ENCODE measurements at places on chromosomes 5 and 9. TPM values are rescaled to one million over a fixed set of nuclear protein-coding genes. Genes with fewer than 3 reads are reported as not detected.
A peak's percentile ranks its signal among the peaks of the same experiment; 100 is the strongest.

- H3K4me1 ChIP-seq: no peaks in the 10 kb centered on the region
- no peak for DNase-seq
- H3K27ac ChIP-seq: no peak overlapping the region
- no peak overlapping the region for H3K4me3 ChIP-seq
- H3K27me3 ChIP-seq: peaks cover 6% of the 10 kb centered on the region
These were observed 229.7 kb downstream of the MELK start for GRCh38 chr9:36802201-36802920.

GRCh38 chr9:114706711-114707110 is 24.7 kb upstream of the TEX48 start:
- DNase-seq: no peak
- no peak overlapping the region for H3K4me3 ChIP-seq
- no peaks in the 10 kb centered on the region for H3K36me3 ChIP-seq
- H3K4me1 ChIP-seq: no peaks in the 10 kb centered on the region

- no peaks in the 10 kb centered on the region for H3K36me3 ChIP-seq
- no peaks in the 10 kb centered on the region for H3K27me3 ChIP-seq
- no peak overlapping the region for H3K27ac ChIP-seq
- no peak overlapping the region for H3K4me3 ChIP-seq
- H3K4me1 ChIP-seq: no peaks in the 10 kb centered on the region
These were observed 124.2 kb upstream of the ATP10B start for GRCh38 chr5:160976181-160976580.

DNA sequence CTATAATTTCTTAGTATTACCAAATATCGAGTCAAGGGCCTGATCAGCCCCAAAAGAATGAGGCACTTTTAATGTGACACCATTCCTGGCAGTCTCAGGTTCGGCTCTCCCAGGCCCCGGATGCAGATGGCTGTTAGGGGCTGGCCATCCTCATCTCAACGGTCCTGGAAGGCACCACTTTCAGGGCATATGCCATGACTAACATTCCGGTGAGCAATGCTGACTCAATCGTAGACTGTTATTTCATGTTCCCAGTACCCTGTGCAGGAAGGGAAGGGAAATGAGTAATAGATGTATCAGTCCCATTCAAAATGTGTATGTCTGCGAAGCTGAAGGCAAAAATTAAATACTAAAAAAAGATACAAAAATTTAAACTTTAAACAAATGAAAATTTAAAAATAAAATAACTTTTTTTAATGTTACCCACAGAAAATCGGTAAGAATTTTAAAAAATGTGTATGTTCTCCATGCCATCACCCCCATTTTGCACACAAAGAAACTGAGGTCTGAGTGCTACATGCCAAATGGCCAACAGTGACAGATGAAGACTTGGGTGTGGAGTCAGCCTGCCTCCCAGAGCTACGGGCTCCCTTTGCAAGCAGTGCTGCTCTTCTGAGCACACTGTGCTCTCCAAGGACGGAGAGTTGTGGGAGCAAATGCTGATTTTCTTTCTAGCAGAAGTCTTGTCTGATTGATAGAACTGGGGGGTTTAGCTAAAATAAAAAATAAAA is 79.0 kb downstream of the GLDC start:
- peak overlapping the region; percentile 11 for H3K4me3 ChIP-seq
- no peak overlapping the region for H3K27ac ChIP-seq
- no peaks in the 10 kb centered on the region for H3K36me3 ChIP-seq
- DNase-seq: no peak
- no peaks in the 10 kb centered on the region for H3K27me3 ChIP-seq
- peaks cover 42% of the 10 kb centered on the region for H3K4me1 ChIP-seq

DNA sequence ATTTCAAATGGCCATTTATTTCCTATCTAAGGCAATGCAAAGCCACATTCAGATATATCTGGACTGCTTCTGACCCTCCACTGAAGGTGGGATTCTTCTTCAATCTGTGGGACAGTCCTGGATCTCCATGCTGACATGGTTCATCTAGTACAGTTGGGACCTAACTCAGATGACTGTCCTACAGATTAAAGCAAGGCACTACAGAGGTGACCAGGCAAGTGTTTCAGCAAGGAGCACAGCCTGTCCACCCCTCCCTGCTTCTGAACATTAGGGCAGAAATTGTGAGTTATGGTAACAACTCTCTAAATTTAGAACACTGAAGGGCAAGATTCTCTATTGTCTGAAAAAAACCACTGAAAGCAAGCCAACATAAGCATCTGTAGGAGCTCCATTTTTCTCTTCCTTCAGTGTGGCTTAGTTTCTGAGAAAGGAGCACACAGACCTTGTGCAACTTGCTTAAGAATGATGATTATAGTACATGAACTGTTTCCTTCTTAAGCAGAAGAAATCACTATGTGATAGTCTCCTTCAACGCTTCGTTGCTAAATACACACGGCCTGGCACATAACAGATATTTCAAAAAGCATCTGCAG is 62.9 kb upstream of the BARX1 start:
- H3K36me3 ChIP-seq: no peaks in the 10 kb centered on the region
- H3K4me1 ChIP-seq: no peaks in the 10 kb centered on the region
- DNase-seq: no peak
- H3K27me3 ChIP-seq: no peaks in the 10 kb centered on the region
- no peak overlapping the region for H3K4me3 ChIP-seq

DNA sequence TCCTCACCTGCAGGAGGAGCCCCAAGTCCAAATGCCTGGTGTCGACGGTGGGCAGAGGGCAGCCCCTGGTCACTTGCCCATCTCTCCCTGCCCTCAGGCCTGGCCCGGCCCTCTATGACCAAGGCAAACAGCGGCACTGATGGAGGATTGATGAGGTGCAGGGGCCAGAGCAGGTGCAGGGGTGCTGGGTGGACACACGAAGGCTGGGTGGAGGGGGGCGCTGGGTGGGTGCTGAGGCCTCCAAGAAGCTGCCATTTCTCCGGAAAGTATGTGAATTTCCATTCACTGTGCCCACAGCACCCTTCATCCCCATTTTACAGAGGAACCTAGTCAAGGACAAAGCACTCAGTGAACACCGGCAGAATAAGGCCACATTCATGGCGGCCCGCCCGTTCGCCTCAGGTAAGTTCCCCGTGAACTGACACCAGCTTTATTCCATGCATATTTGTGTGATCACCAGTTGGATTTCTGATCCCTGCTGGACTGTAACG is 143.8 kb upstream of the PPP1R26 start:
- no peak for DNase-seq
- no peak overlapping the region for H3K4me3 ChIP-seq
- H3K4me1 ChIP-seq: no peaks in the 10 kb centered on the region
- no peaks in the 10 kb centered on the region for H3K27me3 ChIP-seq
- no peak overlapping the region for H3K27ac ChIP-seq
- H3K36me3 ChIP-seq: no peaks in the 10 kb centered on the region

DNA sequence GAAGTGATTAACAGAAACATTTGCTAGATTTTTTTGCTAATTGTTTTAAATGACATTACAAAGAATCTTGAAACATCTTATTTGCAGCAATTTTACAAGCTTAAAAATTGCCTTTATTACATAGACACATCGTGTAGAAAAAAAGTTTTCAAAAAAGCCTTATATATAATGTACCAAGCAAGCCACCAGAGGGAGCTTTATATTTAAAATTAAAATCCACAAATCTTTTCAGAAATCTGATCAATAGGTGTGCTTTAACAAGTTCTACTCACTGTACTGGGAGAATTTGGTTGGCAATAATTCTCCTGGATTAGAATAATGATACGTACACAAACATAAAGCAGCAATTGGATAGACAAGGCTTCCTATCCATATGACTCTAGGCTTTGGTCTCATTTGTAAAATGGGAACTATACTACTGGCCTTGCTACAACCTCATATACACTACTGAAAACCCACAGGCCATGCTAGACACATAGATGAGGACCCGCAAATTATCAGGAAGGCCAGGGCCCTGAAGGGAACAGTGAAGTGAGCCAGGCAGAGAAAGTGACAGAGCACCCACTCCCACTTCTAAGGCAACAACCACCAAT is 4.8 kb downstream of the PSMB7 start:
- no peak overlapping the region for H3K27ac ChIP-seq
- H3K4me1 ChIP-seq: peaks cover 12% of the 10 kb centered on the region
- no peak overlapping the region for H3K4me3 ChIP-seq
- no peaks in the 10 kb centered on the region for H3K27me3 ChIP-seq
- peaks cover 32% of the 10 kb centered on the region for H3K36me3 ChIP-seq

- no peaks in the 10 kb centered on the region for H3K36me3 ChIP-seq
- no peak for DNase-seq
- no peaks in the 10 kb centered on the region for H3K27me3 ChIP-seq
- no peak overlapping the region for H3K4me3 ChIP-seq
- no peaks in the 10 kb centered on the region for H3K4me1 ChIP-seq
These were observed 148.3 kb downstream of the RANBP17 start for GRCh38 chr5:171010086-171010485.

- no peak overlapping the region for H3K27ac ChIP-seq
- DNase-seq: no peak
- H3K4me3 ChIP-seq: no peak overlapping the region
- no peaks in the 10 kb centered on the region for H3K27me3 ChIP-seq
These were observed 140.0 kb downstream of the GCNT1 start for GRCh38 chr9:76598981-76599380.

- H3K27me3 ChIP-seq: no peaks in the 10 kb centered on the region
- no peak overlapping the region for H3K27ac ChIP-seq
- no peaks in the 10 kb centered on the region for H3K36me3 ChIP-seq
- no peak for DNase-seq
- no peak overlapping the region for H3K4me3 ChIP-seq
These were observed 11.1 kb upstream of the CAST start for GRCh38 chr5:96651047-96651446.

- H3K27me3 ChIP-seq: no peaks in the 10 kb centered on the region
- no peak overlapping the region for H3K27ac ChIP-seq
- H3K4me1 ChIP-seq: no peaks in the 10 kb centered on the region
- no peak for DNase-seq
- H3K36me3 ChIP-seq: no peaks in the 10 kb centered on the region
These were observed 69.7 kb downstream of the MED10 start for GRCh38 chr5:6308683-6309082.

DNA sequence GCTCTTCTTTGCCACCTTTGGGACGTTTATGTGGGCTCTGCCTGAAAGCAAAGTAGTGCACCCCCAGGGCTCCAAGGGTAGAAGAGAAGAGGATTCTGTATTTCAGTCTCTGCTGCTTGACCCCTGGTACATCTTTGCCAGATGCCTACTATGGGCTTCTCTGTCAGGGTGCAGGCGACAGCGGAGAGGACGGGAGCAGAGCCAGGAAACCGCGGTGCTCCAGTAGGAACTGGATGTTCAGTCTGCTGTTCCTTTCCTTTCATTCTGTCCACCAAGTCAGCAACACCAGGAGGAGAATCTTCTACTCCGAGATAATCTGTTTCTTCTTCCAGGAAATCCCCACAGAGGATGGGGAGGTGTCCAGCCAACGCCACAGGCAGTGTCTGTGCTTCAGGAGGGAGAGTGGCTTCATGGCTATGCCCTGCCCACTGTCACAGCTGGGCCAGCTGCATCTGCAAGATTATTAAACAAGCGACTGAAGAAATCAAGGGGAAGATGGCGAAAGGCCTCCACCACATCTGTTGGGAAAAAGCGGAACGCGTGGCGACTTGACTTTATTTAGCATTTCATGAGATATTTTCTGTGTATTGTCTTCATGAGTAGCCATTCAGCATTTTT is 398.3 kb downstream of the IRX1 start:
- H3K4me1 ChIP-seq: peaks cover 7% of the 10 kb centered on the region
- peak; percentile 28 for DNase-seq
- peak overlapping the region; percentile 41 for H3K27ac ChIP-seq
- H3K36me3 ChIP-seq: no peaks in the 10 kb centered on the region
- no peaks in the 10 kb centered on the region for H3K27me3 ChIP-seq

- no peaks in the 10 kb centered on the region for H3K4me1 ChIP-seq
- no peak overlapping the region for H3K4me3 ChIP-seq
- no peaks in the 10 kb centered on the region for H3K36me3 ChIP-seq
- H3K27ac ChIP-seq: no peak overlapping the region
These were observed 626.9 kb upstream of the PTGER4 start for GRCh38 chr5:40052808-40053207.

DNA sequence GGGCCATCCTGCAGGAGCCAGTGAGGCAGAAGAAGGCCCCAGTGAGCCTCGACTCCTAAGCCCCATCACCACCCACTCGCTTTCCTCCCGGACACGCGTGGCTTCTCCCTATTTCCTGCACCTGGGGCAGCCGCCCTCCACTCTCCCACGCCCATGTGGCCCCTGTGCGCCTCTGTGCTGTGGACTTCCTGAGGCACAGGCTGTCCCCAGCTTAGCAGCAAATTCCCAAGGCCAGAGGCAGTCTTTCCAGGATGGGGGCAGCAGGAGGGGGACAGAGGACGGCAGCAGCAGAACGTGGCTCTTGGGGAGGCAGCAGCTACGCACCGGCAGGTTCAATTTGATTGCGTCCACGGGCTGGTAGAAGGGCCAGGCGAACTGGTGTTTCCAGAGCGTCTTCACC is 14.9 kb downstream of the BRD3 start:
- no peaks in the 10 kb centered on the region for H3K27me3 ChIP-seq
- peak; percentile 41 for DNase-seq
- peaks cover 28% of the 10 kb centered on the region for H3K4me1 ChIP-seq
- no peak overlapping the region for H3K27ac ChIP-seq
- H3K4me3 ChIP-seq: no peak overlapping the region
- peaks cover 52% of the 10 kb centered on the region for H3K36me3 ChIP-seq

DNA sequence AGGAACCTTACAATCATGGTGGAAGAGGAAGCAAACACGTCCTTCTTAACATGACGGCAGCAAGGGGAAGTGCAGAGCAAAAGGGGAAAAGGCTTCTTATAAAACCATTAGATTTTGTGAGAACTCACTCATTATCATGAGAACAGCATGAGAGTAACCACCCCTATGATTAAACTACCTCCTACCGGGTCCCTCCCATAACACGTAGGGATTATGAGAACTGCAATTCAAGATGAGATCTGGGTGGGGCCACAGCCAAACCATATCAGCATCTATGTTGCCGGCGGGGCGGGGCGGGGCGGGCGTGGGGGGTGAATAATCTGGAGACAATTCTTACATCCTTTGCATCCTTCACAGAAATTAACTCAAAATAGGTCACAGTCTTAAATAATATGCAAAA is 58.8 kb upstream of the GFPT2 start:
- H3K27me3 ChIP-seq: no peaks in the 10 kb centered on the region
- H3K36me3 ChIP-seq: no peaks in the 10 kb centered on the region
- DNase-seq: no peak

GRCh38 chr9:27247756-27248155 is 49.2 kb downstream of the EQTN start:
- H3K4me1 ChIP-seq: no peaks in the 10 kb centered on the region
- H3K27me3 ChIP-seq: no peaks in the 10 kb centered on the region
- no peaks in the 10 kb centered on the region for H3K36me3 ChIP-seq
- DNase-seq: no peak

Gene ADGRV1
- polyA plus RNA-seq: not detected

Gene IL9
- not detected for polyA plus RNA-seq

Gene LCP2
- polyA plus RNA-seq: 3.1 TPM

Gene SLC34A3
- not detected for polyA plus RNA-seq

Gene ADCY2
- 0.11 TPM for polyA plus RNA-seq

Gene MLANA
- polyA plus RNA-seq: not detected

Gene WWC1
- 21.5 TPM for polyA plus RNA-seq

Gene BTNL8
- polyA plus RNA-seq: not detected
